COR-L47 (cell line): ENCODE measurements at places on chromosomes 16 and 17.

DNA sequence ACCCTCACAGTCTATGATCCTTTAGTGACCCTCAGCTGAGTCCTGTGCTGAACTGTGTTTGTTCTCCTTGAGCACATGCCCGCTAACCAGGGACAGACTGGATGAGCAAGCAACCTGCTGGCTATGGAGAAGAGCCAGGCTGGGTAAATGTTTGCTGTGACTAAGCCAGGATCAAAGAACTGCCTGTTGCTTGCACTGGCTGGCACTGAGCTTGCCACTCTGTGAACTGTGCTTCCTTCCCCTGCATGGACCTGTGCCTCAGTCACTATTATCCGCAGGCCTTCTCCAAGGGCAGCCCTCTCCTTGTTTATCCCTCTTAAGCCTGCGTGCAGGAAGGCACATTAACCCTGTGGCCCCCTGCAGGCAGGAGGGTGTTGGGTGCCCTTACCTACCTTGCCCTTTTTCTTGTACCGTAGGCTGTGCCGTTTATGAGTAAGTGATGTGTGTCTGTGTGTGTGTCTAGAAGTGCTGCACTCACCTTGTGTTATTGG is 7.4 kb downstream of the PNPO start:
- DNase-seq = no peak

GRCh38 chr17:73663614-73664013 is 19.4 kb upstream of the SDK2 start:
- peak; percentile 47 for DNase-seq

GRCh38 chr16:76235426-76235825 is 41.8 kb upstream of the CNTNAP4 start:
- DNase-seq = no peak

- no peak for DNase-seq
These were observed 2.4 kb upstream of the TBX2 start for GRCh38 chr17:61397086-61397842.

GRCh38 chr17:21674242-21674731 is 18.0 kb upstream of the KCNJ18 start:
- no peak for DNase-seq

GRCh38 chr16:86768228-86768791 is 190.0 kb downstream of the FOXL1 start:
- DNase-seq = no peak

DNA sequence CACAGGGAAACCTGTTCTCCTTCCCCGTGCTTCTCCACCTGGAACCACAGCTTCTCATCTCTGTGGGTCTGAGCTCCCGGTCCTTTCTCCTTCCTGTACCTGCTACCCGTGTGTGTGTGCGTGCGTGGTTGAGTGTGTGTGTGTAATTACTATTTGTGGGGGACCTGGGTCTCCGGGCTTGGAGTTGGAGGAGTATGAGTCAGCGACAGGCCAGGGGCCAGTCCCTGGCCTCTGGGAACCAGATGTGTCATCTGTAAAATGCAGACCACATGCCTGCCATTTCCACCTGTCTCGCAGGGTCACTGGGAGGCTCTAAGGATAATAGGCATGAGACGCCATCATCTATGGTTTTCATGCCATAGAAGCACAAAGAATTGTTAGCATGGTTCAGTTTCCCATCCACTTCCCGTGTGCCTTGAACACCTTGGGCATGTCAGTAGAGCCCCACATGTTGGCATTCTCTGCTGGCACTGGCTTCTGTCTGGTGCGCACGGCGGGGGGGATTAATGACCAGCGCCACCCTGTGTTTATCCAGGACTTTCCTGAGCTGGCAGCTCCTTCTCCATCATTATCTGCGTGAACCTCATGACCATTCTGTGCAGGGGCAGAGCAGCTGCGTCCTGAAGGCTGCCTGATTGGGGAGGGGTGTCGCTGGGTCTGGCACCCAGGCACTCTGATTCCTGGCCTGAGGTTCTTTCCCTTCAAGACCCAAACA is 1.5 kb downstream of the ZNF205 start:
- peak; percentile 31 for DNase-seq

DNA sequence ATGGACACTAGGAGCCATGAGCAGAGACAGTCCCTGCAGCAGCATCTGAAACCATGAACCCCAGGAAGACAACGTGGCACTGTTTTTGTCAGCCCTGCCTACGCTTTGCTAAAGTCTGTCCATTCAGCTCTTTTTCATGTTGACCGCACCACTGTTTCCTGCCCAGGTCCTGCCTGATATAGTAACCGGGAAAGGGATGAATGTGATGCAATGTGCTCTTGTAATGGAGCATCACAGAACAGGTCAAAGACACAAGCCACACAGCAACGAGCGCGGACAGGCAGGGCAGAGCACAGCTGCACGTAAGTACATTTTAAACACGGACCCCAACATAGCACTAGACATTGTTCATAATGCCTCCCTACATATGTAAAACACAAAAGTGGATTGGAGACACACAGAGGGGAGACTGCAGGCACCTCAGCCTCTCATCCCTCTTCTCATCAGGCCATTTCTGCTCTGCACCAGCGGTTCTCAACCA is 16.9 kb upstream of the TNFRSF13B start:
- DNase-seq = no peak

- DNase-seq = no peak
These were observed 91.0 kb downstream of the RTN4RL1 start for GRCh38 chr17:1933875-1934715.

- no peak for DNase-seq
These were observed 14.6 kb downstream of the PCTP start for GRCh38 chr17:55765472-55765871.

GRCh38 chr16:2675714-2676113 is 6.6 kb upstream of the KCTD5 start:
- no peak for DNase-seq

- DNase-seq = no peak
These were observed 12.0 kb downstream of the MTHFSD start for GRCh38 chr16:86542756-86543750.

- no peak for DNase-seq
These were observed 1.5 kb downstream of the CD2BP2 start for GRCh38 chr16:30353438-30354129.

DNA sequence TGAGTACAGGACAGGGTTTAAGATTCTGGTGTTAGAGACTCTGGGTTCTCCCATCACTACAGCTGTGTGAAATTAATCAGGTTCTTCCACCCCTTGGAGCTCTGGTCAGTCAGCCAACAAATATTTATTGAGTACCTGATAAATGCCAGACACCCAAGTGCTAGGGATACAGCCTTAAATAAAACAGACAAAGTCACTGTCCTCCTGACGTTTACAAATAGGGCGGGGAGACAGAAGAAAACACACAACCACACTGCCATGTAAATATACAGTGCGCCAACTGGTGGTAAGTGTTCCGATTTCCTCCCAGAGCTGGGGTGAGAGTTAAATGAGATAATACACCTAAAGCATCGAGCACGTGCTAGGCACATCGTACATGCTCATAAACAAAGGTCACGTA is 121.0 kb downstream of the COPRS start:
- no peak for DNase-seq

DNA sequence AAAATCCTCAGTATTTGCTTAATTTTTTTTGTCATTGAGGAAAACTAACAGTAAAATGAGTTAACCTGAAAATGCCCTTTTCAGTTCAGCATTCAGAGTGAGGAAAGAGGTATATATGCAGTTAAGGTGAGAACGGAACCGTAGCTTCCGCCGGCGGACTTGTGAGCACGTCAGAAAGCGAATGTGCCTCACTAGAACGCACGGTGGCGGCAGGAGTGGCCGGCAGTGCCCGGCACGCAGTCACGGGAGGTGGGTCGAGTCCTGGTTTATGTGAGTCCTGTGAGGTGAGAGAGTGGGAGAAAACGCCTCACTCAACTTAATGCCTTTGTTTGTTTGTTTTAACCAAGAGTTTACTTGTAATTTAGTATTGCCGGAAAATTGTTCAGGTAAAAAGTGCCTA is 6.1 kb downstream of the SEC14L1 start:
- DNase-seq = no peak

- no peak for DNase-seq
These were observed 13.2 kb downstream of the ZFPM1 start for GRCh38 chr16:88466175-88466862.
